ENCODE measurements at places on chromosomes 16 and 17.

- DNase-seq = no peak
These were observed 46.7 kb downstream of the ACTG1 start for GRCh38 chr17:81465910-81466309.

DNA sequence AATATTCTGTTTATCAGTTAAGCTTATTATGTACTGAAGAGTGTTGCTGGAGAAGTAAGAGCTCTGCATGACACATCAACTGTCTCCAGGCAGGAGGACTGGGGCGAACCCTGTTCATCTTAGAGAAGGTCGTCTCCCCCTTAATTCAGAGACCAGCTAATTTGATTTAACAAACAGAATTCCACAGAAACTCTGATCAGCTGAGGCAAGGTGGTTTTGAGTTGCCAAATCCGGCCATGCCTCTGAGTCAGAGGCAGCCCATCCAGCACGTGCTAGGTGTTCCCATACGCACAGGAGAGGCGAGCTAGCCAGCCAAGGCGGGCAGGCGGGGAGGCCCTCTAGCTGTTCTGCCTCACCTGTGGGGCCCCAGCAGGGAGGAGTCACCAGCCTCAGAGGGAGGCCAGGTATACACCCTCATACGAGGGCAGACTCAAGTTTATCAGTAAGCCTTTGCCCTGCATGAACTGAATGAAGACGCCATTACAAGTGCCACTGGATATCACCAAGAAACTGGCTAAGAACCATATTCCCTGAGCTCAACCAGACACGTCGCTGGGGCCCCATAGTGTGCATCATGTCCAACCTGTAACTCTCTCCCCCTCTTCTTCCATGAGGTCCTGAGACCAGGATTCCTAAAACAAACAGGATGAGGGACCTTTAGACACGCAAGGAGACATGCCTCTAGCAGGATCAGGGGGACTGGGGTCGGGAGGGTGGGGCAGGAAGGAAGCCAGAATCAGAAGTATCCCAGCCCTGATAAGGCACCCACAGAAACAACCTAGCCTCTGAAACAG is 25.7 kb downstream of the STAT5A start:
- no peak for DNase-seq

DNA sequence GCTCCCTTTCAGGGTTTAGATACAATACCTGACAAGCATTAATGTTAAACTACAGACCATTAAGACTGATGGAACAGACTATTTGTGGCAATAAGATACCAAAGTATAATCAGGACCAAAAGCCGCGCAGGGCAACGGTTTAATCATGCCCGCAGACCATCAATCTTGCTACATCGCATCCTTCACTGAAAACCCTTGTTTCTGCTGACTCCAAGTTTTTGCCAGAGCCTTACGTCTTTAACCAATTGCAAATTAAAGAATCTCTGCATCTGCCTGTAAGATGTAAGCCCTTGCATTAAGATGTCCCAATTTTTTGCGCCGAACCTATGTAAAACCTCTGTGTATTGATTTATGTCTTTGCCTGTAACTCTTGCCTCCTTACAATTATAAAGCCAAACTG is 94.2 kb upstream of the RBBP6 start:
- DNase-seq = no peak

GRCh38 chr16:87720446-87720845 is 45.3 kb downstream of the KLHDC4 start:
- DNase-seq = no peak

DNA sequence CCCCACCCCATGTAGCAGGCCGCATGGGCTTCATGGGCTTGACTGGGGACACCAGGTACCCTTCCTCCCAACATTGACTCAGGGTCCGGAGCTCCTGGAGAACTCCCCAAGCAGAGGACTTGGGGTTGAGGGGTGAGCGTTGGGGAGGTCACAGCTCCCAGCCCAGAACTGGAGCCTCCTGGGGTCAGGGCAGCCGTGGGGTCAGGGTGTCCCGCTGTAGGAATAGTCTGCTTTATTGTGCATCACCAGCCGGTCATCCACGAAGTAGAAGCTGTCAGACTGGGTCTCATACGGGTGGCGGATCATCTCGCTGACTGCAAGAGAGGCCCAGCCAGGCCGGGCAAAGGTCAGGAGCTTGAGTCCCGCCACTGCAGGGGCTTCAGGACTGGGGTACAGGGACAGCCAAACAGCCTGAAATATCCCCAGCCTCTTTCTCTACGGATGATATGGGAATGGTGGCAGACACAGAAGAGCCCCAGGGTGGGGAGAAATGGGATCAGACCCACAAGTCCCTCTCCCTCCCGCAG is 5.3 kb downstream of the UNC119 start:
- DNase-seq = no peak

DNA sequence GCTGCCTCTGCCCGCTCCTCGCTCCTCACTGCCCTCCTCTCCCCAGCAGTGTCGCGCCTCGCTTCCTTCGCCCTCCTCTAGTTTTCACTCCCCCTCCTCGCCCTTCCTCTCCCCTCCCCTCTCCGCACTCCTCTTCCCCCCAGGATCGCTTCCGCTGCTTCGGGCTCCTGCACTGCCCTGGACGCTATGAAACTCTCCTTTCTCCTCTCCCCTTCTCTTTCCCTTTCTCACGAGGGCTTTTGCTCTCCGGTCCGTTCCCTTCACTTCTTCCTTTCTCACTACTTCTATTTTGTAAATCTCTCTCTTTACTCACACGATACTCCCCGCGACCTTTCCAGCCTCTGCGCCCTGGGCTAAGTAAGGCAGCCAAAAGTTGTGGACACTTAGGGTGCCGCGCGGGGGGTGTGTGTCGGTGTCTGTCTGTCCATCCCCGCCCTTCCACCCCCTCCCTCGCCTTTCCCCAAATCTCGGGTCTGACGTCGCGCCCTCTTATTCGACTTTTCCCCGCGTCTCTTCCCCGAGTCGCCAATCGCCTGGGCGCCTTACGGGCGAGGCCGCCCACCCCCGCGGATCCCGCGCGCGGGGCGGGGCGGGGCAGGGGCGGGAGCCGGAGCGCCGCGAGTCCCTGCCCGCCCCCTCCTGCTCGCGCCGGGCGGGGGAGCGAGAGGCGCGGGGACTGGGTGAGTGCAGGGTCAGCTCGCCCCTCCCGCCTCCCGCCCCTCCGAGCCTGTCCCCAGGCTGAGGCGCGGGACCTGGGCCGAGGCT is at the start of gene IRX3:
Gene IRX3, minus strand, starts transcription at position 422 of the 765 bp plus-strand sequence. CDS start 737 bp downstream, outside the sequence.
- DNase-seq = no peak

DNA sequence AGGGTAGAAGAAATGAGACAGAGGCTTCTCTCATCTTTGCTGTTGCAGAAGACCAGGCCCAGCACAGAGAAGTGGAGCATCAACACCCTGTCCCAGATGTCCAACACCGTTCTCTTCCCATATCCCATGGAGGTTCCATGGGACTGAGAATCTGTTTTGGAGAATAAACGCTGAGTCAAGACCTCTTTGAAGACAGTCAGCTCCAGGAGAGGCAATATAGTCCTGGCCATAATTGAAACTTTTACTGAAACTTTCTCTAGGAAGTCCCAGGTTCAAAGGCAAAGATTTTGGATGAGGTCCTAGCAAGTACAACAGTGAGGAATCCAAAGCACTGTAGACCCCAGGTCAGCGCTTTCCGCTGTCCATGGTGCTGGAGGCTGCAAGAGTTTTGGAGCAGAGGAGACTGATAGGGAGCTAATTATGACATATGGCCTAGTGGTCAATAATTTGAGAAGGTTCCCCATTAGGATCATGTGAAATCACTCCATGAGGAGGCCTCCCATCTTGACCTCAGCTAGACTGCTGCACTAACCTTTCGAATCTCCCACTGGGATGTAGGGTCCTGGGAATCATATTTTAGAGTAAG is 36.0 kb downstream of the OSBPL7 start:
- DNase-seq = no peak

DNA sequence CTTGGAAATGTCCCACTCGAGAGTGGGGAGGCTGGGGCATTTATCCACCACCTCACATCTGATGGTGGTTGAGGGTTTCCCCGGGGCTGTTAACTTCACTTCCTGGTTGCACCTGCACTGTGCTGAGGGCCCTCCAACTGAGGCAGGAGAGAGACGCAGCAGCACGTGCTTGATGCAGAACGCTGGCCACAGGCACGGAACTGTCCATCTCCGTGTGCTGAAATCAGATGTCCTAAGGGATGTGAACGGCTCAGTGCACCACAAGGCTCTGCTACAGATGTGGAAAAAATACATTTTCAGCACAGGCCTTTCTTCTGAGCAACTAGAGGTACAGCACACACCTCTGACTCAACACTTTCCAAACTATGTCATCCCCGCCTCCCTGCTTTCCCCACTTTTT is 114.8 kb upstream of the C16orf82 start:
- no peak for DNase-seq

DNA sequence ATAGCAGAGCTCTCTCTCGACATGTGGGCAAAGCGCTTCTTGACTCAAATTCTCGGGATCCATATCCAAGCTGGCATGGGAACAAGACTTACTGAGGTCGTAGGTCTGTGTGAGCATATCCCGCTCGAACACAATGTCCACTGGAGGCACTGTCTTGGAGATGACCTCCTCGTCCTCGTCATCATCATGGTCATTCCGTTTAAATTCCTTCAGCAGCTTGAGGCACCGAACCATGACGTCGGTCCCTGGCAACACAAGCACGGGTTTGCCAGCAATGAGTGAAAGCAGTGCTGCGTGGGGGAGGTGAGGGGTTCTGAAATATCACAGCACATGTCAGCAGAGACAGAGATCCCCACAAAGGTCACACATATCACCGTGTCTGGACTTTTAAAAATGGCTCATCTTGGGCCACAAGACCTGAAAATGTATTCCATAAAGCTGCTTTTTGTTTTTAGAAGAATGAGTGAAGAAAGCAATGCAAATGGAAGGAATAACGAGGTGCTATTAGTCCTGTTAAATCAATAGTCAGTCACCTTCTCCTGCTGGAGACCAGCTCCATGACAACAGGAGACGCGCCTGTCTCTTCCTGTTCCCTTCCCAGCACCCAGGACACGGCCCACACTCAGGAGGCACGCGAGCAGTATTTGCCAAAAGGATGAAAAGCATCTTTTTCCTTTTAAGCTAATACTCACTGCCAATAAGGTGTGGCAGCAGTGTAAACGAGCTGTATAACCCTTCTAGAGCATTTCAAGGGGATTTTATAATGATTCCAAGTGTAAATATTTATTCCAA is 37.9 kb downstream of the GTF3C1 start:
- DNase-seq = no peak

- DNase-seq = no peak
These were observed 2.9 kb downstream of the STARD3 start for GRCh38 chr17:39639566-39640458.

GRCh38 chr17:19284005-19284959 is 47.1 kb downstream of the EPN2 start:
- DNase-seq = no peak

GRCh38 chr17:74860872-74861661 is 1.4 kb upstream of the GRIN2C start:
- DNase-seq = no peak

- DNase-seq = no peak
These were observed 22.5 kb downstream of the HEATR3 start for GRCh38 chr16:50088302-50088701.

DNA sequence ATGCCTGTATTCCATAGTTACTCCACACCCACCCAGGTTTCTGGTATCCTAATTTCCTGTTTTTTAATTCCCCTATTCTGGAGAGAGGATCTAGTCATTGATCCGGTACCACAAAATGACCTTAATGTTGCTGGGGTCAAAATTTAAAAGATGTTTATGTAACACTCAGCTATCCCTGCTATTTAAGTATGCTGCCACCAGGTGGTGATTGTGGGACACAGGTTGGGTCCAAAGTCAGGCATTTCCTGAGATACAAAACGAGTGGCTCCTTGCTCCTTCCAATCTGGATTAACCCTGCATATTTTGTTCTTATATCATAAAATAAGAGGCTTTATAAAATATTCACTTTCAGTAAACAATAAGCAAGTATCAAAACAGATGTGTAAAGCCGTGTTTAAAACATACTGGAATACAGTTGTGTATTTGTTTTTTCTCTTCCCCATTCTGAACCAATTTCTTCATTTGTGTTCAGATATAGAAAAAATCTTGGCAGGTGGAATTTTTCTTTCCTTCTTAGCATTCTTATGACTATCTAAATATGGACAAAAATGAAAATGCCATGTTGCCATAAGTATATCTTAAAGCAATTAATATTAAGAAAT is 16.3 kb downstream of the HS3ST4 start:
- DNase-seq = no peak

GRCh38 chr16:57175896-57176295 is 9.9 kb downstream of the PSME3IP1 start:
- DNase-seq = no peak
